ENCODE measurements at places on chromosomes 11 and 22.

DNA sequence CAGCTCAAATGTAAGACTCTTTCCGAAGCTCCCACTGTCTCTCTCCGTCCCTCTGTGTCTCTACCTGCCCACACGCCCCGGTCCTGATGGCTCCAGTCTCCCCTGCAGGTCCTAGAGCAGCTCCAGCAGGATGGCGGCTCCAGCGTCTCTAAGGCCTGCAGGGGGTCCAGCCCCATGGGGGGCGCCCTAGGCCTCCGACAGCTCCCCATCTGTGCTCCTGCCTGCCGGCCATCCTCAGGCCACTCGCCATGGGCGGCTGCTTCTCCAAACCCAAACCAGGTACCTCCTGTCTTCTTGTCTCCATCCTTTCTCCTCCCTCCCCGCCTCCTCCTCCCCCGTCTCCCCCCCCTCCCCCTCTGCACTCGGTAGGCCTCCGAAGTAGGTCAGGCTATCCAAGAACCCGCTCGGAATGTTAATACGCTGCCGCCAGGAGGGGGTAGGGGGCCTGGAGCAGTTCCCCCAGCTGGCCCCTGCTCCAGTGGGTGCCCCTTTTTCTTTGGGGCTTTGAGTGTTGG lies 699 bp downstream of the AIFM3 start:
- no peak for DNase-seq

- DNase-seq = no peak
These were observed 44.7 kb upstream of the SERPIND1 start for GRCh38 chr22:20729194-20729593.

DNA sequence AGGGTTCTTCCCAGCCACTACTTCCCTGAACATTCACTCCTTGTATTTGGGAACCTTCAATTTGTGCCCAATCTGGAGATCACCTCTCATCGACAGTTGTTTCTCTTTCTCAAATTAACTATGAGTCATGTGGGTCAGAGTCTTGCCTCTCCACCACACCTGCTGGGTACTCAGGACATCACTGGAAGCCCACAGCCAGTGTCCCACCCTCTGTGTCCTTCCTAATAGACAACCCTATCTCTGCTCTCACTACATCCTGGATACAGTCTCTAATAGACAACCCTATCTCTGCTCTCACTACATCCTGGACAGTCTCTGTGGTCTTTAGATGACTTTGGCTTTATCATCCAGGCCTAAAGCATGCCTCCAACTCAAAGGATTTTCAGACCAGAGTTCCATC lies 70.1 kb downstream of the ARL14EP start:
- no peak for DNase-seq

DNA sequence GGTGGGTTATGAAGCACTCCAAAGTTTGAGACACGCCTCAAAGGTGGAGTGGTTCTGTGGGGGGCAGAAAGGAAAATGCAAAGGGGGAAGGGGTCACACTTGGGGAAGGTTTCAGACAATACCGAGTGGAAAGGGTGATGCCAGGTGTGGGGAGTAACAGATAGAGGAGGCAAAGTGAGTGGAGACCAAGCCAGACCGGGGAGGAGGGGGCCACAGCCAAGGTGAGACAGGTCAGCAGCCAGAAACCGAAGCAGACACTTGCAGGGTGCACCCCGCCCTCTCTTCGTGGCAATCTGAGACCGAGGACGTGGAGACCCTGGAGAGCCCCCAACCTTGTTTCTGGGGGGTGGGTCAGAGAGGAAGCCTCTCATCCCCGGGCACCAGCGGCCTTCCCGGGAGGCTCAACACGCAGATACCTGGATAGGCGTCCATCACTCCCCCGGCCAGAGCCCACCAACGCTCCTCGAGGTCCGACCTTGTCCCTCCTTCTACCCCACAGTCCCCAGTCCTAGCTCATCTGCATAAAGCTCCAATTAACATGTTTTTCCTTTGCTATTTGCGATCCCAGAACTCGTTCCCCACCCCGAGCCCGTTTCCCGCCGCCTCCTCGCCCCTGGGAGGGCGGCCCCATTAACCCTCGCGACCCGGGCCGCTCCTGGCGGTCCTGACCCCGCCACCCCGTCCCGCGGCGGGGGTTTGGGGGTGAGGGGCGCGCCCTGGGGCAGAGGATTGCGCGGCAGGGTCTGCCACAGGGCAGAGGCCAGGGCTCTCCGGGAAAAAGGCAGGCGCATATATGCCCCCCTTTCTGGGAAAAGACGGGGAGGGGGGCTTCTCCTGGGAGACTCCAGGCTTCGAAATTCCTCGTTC lies 21.8 kb downstream of the RTN4RL2 start:
- no peak for DNase-seq

DNA sequence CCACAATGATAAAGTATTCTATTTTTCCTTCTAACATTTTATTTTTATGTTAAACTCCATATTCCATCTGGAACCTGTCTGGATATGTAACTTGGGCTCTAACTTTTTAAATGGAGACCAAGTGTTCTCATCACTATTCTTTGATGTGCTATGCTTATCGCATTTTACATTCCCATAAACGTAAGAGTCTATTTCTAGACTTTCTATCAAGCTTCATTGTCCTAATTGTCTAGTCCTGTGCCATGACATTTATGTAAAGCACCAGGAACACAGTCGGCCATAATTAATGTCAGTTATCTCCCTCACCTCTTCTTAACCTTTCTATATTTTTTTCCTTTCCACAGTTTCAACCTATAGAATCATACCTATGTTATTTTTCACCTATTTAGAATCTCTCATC lies 113.9 kb upstream of the TEAD1 start:
- no peak for DNase-seq

GRCh38 chr11:44264761-44265160 lies 45.2 kb downstream of the ALX4 start:
- DNase-seq = no peak

GRCh38 chr11:31214372-31214771 lies 155.2 kb downstream of the DCDC1 start:
- no peak for DNase-seq

All from mesothelial cell of epicardium (in vitro differentiated cells).